Stimulated activated CD8-positive, alpha-beta memory T cell treated with anti-CD3 and anti-CD28 coated beads, Interleukin-4, amount 100 ng/mL, for 1 hour (primary cell): ENCODE measurements at places on chromosomes 3 and 15.

DNA sequence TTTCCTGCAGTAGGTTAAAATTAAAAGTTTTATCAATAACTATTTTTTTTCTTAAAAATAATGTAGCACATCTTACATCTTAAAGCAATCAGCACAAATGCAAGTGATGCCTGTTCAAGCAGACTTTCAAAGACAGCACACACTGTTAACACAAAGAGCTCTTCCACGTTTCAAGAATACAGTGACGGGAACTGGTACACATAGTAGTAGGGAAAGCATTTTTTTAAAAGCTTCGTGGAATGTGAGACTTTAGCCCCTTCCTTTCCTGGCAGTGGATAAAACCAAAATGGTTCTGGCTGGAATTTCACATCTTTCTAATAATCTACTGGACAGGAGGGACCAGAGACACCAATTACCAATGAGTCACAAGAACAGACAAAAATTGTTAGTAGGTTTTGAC lies 33.5 kb upstream of the SLC2A2 start:
- DNase-seq, result no peak

DNA sequence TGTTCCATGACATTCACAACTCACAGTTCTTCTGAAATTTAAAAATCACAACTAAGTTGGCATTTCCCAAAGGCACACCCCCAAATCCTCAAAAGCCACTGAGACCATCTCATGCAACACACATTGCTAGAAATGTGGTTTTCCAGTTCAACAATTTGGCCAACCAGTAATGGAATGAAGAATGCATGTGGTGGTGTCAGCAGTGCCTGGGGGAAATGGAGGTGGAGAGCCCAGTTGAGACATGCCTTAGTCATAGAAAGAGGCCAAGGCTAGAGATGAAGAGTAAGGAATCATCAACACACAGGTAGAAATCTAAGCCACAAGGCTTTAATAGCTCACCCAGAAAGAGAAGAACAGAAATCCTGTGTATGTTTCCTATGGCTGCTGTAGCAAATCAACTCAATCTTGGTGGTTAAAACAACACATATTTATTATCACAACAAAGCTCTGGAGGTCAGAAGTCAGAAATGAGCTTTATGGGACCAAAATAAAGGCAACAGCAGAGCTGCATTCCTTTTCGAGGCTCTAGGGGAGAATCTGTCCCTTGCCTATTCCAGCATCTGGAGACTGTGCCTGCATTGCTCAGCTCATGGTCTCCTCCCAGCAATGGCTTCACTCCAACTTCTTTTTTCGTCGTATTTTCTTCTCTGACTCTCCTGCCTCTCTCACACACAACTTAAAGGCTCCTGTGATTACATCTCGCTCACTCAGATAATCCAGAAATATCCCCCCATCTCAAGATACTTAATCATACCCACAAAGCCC lies 54.0 kb downstream of the SNTN start:
- DNase-seq, result no peak

DNA sequence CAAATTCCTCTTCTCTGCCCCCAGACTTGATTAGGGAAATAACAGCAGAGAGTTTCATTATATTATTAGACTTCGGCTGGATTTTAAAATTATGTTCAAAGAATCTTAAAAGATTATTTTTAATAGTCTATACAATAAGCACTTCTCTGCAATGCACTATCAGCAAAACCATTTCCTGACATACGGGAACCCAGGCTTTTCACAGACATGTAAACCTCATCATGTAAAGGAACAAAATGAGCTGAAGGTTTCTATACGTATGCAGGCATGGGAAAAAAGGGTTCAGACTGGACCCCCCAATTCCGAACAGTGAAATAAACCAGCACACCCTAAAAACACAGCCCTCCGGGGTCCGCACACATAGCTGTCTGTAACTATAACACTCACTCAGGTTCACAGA lies 77.5 kb upstream of the LMOD3 start:
- DNase-seq, result no peak

DNA sequence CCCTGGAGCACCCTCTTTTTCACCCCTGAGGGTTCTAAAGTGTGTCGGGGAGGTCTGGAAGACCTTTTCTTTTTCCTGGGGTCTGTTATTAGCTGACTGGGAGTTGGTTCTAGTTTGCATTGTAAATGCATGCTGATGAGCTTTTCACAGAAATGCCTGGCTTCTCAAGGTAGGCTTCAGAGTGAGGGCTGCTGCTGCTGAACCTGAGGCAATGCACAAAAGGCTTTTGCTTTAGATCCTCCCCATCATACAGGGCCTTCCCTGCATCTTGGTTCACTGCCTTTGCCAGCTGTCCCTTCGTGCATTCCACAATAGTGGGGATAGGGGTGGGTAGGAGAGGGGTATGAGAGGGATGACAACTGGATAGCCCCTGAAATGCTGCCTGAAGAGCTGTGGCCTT lies 46.6 kb downstream of the FAH start:
- no peak for DNase-seq

GRCh38 chr15:40776537-40777141 lies 6.9 kb downstream of the C15orf62 start:
- DNase-seq, result no peak

DNA sequence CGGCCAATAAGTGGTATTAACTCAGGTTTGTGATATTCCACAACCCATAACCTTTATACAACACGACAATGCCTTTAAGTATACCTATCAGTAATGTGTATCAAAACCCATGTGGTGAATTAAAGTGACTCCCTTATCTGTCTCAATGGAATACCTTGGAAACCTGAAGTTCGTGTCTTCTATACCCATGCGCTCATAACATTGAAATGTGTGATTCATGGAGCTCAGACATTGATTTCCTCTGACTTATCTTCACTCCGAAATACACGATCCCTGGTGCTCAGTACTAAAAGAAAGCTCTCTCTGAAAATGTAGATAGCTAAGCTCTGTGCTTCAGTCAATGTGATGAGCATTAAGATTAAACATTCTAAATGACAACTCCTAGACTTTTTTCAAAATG lies 140.3 kb downstream of the TBC1D5 start:
- no peak for DNase-seq

DNA sequence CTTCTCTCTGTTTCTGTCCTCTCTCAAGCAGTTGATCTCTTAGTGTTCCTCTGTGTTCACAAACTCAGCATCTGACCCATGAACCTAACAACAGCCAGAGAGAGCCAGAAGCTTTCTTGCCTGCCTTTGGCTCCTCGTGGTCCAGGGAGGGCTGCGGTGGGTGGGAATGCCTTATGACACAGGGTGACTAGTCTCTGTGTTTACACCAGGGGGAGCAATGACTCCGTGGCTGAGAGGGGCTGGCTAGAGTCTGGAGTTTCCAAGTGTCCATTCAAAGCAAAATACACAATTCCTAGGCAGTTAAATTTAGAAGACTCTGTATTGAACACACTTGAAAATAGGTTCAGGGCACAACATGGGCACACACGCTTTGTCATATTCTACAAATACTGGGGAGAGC lies 370.0 kb upstream of the FRG2C start:
- DNase-seq, result no peak
